SK-MEL-5 (cell line): ENCODE measurements at places on chromosomes 4 and X.

DNA sequence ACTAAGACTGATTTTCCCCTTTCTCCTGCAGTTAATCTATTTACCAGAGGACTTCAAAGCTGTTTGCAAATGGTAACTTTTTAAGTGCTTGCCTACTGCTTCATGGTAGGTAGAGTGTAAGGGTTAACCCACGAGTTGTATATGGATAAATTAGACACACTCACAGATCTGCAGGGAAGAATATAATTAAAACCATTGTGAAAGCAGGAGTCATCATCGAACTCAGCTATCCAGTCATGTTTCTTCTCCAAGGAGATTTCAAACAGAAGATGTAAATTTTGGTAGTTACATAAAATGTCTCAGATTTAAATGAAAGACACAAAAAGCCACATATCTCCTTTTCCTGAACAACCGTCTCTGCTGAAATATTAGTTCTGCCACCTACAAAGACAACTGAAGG lies 549 bp upstream of the XG start:
- no peak for DNase-seq

DNA sequence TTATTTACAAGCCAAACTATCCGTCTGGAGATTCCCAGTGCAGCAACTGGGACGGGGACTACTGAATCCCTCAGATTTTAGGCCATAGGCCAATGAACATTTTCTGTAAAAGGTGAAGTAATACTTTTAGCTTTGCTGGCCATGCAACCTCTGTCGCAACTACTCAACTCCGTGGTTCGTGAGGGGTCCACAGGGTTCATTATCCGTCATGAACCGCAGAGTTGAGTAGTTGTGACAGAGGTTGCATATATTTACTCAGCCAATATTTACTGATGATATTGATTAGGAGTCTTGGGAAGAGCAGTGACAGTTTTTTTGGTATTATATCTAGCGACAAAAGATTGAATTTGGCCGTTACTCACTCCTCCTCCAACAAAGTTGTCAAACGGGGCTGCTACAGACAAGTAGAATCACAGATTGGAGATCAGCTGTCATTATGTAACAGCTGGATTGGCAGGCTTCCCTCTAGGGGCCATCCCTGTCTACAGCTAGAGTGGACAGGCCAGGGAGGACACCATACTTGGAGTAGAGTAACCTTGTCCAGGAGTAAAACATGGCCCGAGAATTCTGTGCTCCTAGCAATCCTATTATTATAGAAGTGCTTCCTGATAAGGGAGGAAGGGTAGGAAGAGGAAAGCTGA lies 37.2 kb upstream of the CD38 start:
- DNase-seq, result no peak

DNA sequence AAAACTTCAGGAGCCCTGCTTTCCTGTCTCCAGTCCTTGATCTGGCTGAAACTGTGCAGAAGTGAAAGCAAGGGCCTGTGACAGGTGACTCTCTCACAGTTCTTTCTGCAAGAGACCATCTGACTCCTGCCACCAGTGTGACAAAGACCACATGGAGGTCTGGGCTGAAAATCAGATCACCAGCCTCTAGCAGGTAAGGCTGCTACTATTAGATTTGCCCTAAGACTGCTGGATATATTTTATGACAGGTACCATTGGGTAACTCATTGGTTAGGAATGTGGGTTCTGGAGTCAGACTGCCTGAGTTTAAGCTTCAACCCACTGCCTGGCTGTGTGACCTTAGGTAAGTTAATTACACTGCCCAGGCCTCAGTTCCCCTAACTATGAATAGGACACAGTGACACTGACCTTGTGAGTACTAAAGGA lies 163.3 kb upstream of the SLC7A11 start:
- no peak for DNase-seq

- DNase-seq, result no peak
Measured at GRCh38 chr4:10758906-10759305, 74.3 kb upstream of the CLNK start.

DNA sequence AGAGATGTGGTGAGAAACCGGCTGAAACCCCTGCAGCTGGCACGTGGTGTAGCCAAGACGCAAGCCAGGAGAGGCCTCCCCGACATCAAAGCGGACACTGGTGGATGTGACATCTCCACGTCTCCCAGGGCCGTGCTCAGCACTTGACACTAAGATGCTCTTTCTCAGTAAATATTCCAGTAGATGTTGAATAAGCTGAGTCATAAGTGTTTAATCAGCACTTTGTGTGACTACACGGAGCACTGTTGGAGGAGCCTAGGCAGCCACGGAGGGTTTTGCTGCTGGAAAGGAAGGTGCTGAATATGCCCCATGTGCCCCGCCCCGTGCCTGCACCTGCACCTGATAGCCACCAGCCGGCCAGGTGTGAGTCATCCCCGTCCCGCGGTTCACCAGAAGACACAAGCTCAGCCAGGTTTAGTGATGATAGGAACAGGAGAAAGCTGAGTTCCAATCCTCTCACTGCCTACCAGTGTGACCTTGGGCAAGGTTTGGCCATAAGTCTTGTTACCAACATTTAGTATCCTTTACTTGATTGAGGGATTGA lies 29.0 kb upstream of the C4orf50 start:
- DNase-seq, result no peak

DNA sequence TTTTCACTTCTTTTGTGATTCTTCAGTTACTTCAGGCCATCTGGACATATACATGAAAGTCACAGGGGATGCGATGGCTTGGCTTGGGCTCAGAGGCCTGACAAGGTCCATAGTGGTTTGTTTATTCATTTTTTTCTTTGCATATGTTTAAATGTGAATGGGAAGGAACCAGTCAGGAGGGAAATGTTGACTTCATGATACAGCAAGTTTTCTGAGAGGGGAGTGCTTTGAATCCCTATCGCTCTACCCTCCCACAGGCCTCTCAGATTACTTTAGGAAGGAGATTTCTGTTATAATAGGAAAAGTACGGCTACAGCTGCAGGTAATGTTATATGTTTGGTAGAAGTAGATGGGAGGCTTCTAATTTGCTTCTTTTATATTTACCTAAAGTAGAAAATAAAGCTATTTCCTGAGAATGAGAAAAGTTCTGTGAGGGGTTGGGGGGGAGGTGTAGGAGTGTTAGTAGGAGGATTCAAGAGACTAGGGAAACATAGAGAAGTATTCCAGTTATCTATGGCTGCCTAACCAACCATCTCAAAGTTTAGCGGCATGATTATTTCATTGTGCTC lies 322.9 kb downstream of the RAPGEF2 start:
- no peak for DNase-seq

DNA sequence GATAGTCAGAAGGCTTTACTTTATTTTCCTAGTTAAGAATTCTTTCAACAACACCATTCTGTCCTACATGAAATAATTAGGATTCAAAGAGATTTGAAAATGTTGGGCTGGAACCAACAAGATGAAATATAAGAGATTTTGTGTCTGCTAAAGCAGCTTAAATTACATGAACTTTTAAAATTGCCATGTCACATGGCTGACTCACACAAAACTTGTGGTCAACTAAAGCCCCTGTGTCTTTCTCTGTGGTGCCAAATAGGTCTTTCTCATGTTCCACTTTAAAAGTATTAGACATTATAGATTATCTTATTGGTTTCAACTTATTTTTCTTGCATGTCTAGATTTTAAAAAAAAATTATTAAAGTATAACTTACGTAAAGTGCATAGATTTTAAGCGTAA lies 60.8 kb upstream of the FHL1 start:
- DNase-seq, result no peak

DNA sequence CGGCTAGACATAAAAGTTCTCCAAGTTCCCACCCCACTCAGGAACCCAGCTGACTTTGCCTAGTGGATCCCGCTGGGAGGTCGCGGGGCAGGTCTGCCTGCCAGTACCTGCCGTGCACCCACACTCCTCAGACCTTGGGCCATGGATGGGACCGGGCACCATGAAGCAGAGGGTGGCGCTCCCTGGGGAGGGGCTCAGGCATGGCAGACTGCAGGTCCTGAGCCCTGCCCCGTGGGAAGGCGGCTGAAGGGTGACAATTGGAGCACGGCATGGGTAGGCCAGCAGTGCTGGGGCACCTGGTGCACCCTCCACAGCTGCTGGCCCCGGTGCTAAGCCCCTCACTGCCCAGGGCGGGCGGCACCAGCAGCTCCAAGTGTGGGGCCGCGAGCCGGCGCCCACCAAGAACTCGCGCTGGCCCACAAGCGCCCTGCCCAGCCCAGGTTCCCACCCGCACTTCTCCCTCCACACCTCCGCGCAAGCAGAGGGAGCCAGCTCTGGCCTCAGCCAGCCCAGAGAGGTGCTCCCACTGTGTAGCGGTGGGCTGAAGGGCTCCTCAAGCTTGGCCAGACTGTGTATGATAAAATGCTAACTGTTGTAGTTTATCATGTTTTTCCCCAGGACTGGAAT lies 63.1 kb downstream of the UGT2A2 start:
- no peak for DNase-seq
